IPS DF 19.7 (cell line): ENCODE measurements at places on chromosomes 16 and 17.

GRCh38 chr17:75061618-75062017 is 14.6 kb downstream of the KCTD2 start:
- no peak for DNase-seq

DNA sequence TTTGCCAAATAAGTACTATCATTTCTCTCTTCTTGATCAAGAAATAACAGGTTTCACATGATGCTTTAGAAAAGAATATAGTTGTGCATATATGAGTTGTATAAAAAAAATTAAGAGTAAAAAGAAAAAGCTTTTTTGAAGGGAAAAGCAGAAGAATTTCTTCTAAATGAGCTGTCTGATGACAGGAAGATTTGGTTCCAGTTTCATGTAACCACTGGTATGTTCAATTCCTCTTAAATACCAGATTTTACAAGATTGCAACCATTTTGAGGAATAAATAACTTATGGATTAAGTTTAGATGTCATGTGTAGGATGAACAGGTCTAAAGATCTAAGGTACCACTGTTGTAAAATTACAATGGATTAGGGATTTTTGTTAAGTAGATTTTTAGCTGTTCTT is 45.0 kb downstream of the VMP1 start:
- no peak for DNase-seq

DNA sequence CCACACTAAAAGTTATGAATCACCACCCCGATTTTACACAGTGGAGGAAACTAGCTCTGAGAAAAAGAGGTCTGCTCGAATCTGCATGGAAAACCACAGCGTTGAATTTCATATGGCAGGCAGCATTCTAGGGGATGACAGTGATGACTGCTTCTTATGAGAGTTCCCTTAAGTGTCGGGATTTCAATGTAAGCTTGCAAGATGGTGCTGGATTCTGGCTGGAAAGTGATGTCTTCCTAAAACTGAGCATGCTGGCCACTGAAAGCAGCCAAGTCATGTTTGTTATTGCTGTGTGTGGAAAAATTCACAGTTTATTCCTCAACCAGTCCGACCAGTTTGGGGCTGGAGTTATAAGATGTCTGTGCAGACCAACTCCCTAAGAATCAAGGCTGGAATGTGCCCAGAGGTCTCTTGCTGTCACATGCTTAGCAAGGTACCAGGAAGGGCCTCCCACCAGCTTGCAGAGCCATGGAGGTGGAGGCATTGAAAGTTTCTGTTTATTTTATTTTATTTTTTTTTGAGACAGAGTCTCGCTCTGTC is 37.2 kb upstream of the GAN start:
- DNase-seq = no peak

DNA sequence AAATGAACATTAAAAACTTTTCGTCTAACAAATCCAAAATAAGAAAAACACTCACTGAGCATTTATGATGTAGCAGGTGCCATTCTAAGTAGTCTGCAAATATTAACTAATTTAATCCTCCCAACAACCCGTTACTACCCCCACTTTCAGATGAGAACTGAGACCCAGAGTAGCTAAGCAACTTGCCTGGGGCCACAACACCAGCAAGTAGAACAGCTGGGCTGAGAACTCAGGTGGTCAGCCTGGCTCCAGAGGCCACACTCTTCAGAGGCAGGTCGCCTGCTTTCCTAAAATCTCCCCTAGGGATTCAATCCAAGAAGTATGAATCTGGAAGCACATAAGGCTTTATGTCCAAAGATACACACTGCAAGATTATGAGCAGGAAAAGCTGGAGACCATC is 6.2 kb downstream of the MBTPS1 start:
- DNase-seq = no peak

- no peak for DNase-seq
These were observed 30.2 kb upstream of the RASD1 start for GRCh38 chr17:17526369-17526768.
